ENCODE measurements at places on chromosomes 11 and 22.

- no peak for DNase-seq
These were observed 62.5 kb upstream of the CRTAM start for GRCh38 chr11:122775675-122776271.

- DNase-seq, result no peak
These were observed 21.6 kb downstream of the MMP20 start for GRCh38 chr11:102603576-102603975.

DNA sequence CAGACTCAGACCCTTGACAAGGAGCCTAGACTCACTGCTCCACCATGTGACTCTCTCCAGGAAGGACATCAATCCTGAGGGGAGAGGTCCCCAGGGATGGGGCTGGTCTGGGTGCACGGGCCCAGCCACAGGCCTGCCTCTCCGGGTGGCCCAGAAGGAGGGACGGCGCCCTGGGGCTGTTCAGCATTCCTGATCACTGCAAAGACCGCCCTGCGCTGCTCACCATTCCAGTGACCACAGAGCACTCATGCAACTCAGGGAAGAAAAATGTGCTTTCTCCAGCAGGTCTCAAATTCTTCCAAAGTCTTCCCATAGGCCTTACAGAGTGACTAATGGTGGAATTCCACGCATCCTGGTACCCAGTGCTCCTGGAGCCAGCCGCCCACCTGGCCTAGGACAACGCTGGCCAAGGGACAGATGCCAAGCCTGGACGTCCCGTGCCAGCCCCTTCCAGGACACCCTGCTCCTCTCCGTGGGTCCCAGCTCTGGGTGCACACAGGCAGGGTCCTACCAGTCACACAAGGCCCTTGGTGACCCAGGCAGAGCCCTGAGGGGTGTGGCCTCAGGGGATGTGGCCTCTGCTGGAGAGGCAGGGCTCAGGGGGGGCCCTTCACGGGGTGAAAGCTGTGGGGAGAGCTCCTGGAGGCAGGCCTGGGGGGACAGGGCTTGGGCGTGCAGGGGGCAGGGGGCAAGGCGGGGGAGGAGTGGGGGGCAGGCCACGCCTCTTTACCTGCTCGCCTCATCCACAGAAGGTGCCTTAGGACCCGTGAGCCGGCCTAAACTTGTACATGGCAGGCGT, 178.8 kb downstream of the IGLL1 start:
- DNase-seq, result no peak

- DNase-seq, result no peak
These were observed 108.3 kb downstream of the PKNOX2 start for GRCh38 chr11:125272821-125273220.

GRCh38 chr11:26048271-26048670, 283.7 kb upstream of the ANO3 start:
- DNase-seq, result no peak

DNA sequence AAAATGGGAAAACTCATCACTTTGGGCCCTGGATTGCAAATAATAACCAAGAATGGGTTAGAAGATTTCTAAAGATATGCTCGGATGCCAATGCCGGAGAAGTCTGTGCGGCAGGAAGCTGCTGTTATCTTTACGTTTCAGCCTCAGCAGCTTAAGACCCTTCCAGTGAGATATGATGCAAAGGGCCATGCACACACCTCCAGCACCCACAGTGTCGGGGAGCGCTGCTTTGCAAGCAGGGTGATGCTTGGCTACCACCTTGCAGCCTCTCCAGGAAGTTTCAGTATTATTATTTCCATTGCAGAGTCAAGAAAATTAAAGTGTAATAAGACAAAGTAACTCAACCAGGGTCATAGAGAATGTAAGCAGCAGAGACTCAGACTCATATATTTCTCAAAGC, 37.3 kb downstream of the LARGE1 start:
- no peak for DNase-seq

DNA sequence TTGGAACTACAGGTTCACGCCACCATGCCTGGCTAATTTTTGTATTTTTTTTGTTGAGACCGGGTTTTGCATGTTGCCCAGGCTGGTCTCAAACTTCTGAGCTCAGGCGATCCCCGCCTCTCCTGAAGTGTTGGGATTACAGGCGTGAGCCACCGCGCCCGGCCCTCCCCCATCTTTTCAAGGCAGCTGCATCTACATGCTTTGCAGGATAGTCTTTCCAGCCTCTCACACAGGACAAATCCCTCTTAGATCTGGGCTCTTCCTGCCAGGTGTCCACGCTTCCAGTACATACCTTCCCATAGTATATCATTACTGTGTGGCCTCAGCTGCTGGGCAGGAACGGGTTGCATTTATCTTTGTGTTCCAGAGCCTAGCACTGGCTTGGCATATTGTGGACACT, 49.7 kb downstream of the C11orf96 start:
- DNase-seq, result no peak

- DNase-seq, result peak; percentile 2
These were observed 795.5 kb downstream of the METTL15 start for GRCh38 chr11:28903716-28904115.

- no peak for DNase-seq
These were observed 13.2 kb downstream of the PPARA start for GRCh38 chr22:46163557-46163888.

GRCh38 chr22:28044546-28045173, 125.6 kb upstream of the PITPNB start:
- DNase-seq, result no peak

- no peak for DNase-seq
These were observed 108.6 kb downstream of the FBXO7 start for GRCh38 chr22:32583074-32583682.

DNA sequence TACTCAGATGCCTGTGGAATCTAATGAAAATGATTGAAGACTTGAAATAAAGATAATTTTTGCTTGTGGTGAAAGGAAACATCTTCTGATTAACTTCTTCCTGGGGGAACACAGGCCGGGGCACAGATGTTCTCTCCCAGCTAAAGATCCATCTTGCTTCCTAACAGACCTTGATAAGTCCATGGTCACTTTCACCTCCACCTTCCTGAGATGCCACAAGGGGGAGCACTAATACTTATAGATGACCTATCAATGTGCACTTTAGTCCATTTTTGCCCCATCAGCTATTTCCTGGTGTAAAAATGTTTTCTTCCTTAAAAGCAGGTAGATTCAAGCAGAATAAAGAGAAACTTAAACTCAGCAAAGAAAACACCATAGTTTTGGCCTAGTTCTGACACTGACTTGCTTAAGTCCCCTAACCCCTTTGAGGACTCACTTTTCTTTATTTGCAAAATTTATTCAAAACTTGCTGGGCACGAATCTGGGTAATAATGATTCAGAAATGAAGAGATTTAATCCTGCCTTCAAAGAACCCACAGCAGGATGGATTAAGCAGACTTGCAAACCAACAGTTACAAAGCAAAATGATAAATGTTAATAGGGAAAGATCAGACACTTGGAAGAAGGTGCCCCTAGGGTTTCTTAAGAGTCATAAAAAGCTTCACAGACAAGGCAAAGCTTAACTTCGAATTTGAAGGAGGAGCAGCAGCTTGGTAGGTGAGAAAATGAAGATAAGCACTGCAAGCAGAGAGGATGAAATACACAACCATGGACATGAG, 158.7 kb downstream of the RAB38 start:
- DNase-seq, result peak; percentile 53

GRCh38 chr11:127890030-127890615, 697.2 kb downstream of the ETS1 start:
- DNase-seq, result no peak

DNA sequence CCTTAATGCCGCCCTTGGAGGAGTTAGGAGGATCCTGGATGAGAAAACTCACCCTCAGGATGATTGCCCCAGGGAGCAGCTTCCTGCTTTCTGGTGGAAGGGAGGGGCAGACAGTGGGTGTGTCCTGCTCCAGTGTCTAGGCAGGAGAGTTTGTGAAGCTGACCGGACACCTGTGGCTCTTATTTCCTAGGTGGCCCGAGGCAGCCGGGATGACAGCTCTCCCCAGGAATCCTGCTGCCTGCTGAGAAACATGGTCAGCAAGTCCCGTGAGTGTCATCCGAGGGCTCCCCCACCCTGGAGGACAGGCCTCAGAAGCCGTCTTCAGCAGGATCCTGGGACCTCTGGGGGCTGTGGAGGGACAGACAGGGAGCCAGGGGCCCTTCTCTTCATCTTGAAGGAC, 50.4 kb downstream of the ST3GAL4 start:
- no peak for DNase-seq

DNA sequence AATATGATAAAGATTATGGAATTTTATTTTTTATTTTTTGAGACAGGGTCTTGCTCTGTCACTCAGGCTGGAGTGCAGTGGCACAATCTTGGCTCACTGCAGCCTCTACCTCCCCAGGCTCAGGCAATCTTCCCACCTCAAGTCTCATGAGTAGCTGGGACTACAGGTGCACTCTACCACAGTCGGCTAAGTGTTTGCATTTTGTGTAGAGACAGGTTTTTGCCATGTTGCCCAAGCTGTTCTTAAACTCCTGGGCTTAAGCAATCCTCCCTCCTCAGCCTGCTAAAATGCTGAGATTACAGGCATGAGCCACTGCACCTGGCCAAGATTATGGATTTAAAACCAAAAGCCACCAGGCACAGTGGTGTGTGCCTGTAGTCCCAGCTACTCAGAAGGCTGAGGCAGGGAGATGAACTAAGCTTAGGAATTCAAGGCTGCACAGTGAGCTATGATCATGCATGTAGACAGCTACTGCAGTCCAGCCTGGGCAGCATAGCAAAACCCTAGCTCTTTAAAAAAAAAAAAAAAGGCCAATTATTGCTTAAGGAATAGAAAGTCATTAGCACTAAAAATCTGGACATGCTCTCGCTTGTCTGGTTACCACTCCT, 20.2 kb upstream of the CCND1 start:
- DNase-seq, result no peak

- no peak for DNase-seq
These were observed 1.1 kb upstream of the FBXO7 start for GRCh38 chr22:32473388-32473952.

- DNase-seq, result no peak
These were observed 161.9 kb upstream of the ARHGAP42 start for GRCh38 chr11:100525197-100525596.

DNA sequence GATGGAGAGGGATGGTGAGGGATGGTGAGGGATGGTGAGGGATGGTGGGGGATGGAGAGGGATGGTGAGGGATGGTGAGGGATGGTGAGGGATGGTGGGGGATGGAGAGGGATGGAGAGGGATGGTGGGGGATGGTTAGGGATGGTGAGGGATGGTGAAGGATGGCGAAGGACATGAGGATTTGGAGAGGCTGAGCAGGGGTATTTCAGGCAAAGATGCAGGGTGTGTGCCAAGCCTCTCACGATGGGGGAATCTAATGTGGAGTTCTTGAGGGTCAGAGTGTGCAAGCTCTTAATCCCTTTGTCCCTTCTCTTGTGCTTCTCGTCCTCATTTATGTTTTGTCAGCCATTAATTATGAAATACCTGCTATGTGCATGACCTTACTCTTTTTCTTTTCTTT, 7.5 kb upstream of the PLA2G6 start:
- no peak for DNase-seq

DNA sequence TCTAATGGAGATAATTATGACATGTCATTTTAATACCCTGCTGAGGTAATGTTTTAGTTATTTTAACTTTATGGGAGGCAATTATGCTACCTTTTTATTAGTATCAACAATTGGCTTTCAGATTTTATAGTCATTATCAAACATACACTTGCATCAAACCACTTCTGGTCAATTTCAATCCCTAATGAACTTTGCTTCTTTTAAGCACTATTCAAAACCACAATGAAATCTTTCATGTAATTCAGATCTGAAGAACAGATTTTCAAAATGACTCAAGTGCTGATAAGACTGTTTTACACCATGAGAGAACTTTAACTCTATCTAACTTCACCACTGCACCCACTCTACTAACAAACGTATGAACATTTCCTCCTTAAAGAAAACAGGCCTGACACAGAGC, 25.9 kb upstream of the CCDC34 start:
- no peak for DNase-seq

GRCh38 chr11:103339485-103339857, 230.2 kb downstream of the DYNC2H1 start:
- no peak for DNase-seq

- no peak for DNase-seq
These were observed 16.4 kb upstream of the SCGB1A1 start for GRCh38 chr11:62402226-62402959.

- DNase-seq, result peak; percentile 61
These were observed 106.4 kb upstream of the SESN3 start for GRCh38 chr11:95337175-95337957.

DNA sequence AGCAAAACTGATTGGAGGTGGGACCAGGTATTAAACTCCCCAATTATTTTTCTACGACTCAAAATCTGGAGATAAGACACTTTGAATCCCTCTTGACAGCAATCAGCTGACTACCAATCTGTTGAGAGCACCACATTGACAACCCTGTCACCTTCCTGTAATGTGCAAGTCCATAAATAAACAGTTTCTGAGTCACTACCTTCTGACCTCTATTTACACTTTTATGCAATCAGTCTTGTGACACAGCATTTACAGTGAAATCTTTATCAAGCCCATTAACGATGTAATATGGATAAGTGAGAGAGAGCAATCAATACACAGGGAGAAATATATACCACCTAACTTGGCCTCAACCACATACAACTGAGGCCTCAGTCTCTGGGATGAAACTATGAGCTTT, 283.7 kb upstream of the ANO5 start:
- DNase-seq, result no peak

DNA sequence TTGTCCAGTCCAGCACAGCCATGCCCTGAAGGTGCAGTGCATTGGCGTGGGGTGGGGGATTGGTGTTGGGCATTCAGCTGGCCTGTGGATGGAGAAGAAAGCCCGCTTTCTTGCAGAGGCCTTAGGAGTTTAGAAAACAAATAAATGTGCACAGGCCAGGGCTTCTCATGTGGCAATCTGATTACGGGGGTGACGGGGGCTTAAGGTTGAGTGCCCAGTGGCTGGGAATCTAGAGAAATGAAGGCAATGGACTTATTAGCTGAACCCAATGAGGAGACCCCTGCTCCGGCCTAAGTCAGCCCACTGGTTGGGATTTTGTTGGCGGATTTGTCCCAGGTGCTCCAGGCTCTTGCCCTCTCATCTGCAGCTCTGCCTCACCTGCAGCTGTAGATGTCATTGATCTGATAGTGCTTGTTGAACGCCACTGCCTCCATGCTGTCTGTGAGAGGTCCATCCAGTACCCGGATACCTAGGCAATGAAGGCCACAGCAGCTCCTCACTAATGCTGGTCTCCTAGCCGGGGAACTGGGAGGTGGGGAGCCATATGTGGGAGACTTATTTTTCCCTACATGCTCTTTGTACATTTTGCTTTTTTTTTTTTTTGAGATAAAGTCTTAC, 6.2 kb downstream of the PCSK7 start:
- no peak for DNase-seq

- no peak for DNase-seq
These were observed 19.7 kb upstream of the SLC3A2 start for GRCh38 chr11:62860835-62861563.

GRCh38 chr11:57480409-57481137, 20.2 kb downstream of the RTN4RL2 start:
- no peak for DNase-seq

GRCh38 chr11:127074151-127074761, 73.7 kb upstream of the KIRREL3 start:
- DNase-seq, result no peak

All from brain pericyte (primary cell).